ENCODE measurements at places on chromosomes 5 and 9.
A peak's percentile ranks its signal among the peaks of the same experiment; 100 is the strongest.

GRCh38 chr9:130380920-130381469, 63.8 kb upstream of the ASS1 start:
- H3K27me3 ChIP-seq = no peaks in the 10 kb centered on the region
- no peak overlapping the region for H3K4me3 ChIP-seq
- no peaks in the 10 kb centered on the region for H3K36me3 ChIP-seq
- no peak overlapping the region for H3K27ac ChIP-seq
- H3K4me1 ChIP-seq = no peaks in the 10 kb centered on the region

GRCh38 chr9:4141296-4141695, 158.6 kb downstream of the GLIS3 start:
- H3K4me3 ChIP-seq = no peak overlapping the region
- H3K36me3 ChIP-seq = no peaks in the 10 kb centered on the region
- H3K27ac ChIP-seq = no peak overlapping the region
- DNase-seq = no peak

DNA sequence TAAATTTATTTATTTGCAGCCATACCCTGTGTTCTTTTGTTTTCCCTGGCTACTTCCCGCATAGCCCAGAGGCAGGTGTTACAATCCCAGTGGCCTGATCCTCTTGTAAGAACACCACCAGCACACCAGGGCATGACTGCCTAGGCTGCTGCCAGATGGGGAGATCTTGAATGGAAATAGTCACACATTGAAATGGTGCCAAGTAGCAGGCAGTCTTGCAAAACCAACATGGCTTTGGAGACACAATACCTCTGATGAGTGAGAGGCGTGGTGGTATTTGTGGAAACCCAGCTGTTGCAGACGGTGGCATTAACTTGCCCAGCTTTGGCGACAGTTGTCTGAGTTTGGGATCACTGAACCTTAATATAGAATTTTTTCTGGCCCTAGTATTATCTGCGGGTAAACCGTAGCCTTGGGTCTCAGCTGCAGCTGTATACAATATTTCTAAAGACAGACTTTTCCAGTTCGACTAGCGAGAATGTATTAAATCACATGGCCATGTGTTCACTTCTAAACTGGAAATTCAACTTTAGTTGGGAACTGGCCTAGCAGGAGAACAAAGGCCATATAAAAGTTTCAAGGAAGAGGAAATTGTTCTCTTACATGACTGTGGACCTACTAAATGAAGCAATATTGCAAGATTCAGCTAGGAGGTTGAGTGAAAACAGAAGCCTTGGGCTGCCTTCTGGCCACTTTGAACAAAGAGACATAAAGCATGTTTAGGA, 277.0 kb downstream of the SMARCA2 start:
- H3K36me3 ChIP-seq = no peaks in the 10 kb centered on the region
- no peak for DNase-seq
- H3K27ac ChIP-seq = no peak overlapping the region

GRCh38 chr5:175321927-175322532, 122.0 kb downstream of the DRD1 start:
- no peaks in the 10 kb centered on the region for H3K4me1 ChIP-seq
- H3K4me3 ChIP-seq = no peak overlapping the region
- peak; percentile 65 for DNase-seq
- no peak overlapping the region for H3K27ac ChIP-seq

- H3K4me1 ChIP-seq = no peaks in the 10 kb centered on the region
- H3K27me3 ChIP-seq = no peaks in the 10 kb centered on the region
- no peak for DNase-seq
- H3K36me3 ChIP-seq = no peaks in the 10 kb centered on the region
- no peak overlapping the region for H3K4me3 ChIP-seq
Measured at GRCh38 chr5:145236127-145236526, 599.0 kb downstream of the PRELID2 start.

DNA sequence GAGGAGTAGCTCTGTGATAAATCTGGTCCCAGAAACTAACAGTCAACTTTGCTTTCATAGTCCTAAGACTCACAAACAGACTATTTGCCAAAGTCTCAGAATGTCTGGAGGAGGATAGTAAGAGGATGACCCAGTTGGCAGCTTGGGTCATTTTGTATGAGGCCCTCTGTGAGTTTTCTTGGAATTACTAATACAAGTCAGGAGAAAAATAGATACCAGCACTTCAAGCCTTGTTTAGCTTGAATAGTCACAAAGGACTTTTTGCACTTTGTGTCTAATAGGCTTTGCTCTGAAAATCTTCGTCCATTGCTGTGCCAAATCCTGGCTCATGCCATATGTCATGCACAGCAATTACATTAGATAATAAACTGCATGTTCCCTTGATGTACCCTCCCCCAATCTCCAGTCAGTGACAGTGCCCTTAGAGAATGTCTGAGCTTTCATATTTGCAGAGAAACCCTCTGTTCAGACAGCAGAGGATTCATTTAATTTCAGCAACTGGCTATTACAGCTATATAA, 612.8 kb downstream of the CSNK1G3 start:
- no peak overlapping the region for H3K4me3 ChIP-seq
- no peak for DNase-seq
- H3K36me3 ChIP-seq = no peaks in the 10 kb centered on the region
- H3K27me3 ChIP-seq = no peaks in the 10 kb centered on the region
- no peaks in the 10 kb centered on the region for H3K4me1 ChIP-seq

GRCh38 chr5:115349001-115349817, 52.8 kb upstream of the CCDC112 start:
- no peak overlapping the region for H3K27ac ChIP-seq
- no peaks in the 10 kb centered on the region for H3K36me3 ChIP-seq
- no peaks in the 10 kb centered on the region for H3K27me3 ChIP-seq
- DNase-seq = no peak
- H3K4me1 ChIP-seq = no peaks in the 10 kb centered on the region
- no peak overlapping the region for H3K4me3 ChIP-seq

DNA sequence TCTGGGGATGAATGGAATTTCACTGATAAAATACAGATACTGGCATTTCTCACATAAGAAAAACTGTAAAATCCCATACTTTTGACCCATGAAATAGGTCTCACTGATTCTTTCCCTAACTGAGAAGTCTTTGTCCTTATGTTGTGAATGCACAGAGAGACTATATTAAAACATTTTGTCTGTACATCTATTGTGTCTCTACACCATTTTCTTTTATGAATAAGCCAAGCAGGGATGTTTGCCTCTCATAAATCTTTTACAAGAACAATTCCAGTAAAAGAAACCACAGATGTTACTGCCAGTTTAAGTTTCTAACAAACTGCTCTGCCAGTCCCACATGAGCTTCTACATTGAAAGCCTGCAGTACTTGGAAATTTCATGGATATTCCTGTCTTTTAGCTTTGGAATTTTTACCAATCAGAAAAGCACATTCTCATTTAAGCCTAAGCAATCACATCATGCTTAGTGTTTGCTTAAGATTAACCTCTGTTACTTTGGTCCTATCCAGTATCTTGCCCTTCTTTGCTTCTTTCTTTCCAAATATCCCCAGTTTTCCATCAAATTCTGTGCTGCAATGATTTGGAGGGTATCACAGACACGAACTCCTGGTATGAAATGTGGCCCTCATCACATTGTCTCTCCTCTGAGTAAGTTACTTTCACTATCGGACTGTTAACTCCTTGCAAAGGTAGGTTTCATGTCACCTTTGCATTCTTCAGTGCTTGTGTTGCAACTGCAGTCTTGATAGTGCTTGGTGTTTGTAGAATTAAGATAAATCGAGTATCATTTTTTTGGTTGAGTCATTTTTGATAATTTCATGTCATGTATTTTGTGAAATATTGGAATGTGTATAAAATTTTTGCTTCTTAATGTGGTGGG, 415.1 kb upstream of the ADAMTSL1 start:
- H3K27me3 ChIP-seq = no peaks in the 10 kb centered on the region
- H3K36me3 ChIP-seq = no peaks in the 10 kb centered on the region
- DNase-seq = no peak
- no peaks in the 10 kb centered on the region for H3K4me1 ChIP-seq
- no peak overlapping the region for H3K27ac ChIP-seq

GRCh38 chr5:66542711-66543110, 53.5 kb upstream of the MAST4 start:
- no peaks in the 10 kb centered on the region for H3K4me1 ChIP-seq
- no peak overlapping the region for H3K4me3 ChIP-seq
- H3K27ac ChIP-seq = no peak overlapping the region
- no peaks in the 10 kb centered on the region for H3K27me3 ChIP-seq

GRCh38 chr5:9156282-9156681, 389.6 kb downstream of the SEMA5A start:
- DNase-seq = peak; percentile 10
- no peak overlapping the region for H3K4me3 ChIP-seq
- no peaks in the 10 kb centered on the region for H3K36me3 ChIP-seq
- no peaks in the 10 kb centered on the region for H3K4me1 ChIP-seq
- no peaks in the 10 kb centered on the region for H3K27me3 ChIP-seq

DNA sequence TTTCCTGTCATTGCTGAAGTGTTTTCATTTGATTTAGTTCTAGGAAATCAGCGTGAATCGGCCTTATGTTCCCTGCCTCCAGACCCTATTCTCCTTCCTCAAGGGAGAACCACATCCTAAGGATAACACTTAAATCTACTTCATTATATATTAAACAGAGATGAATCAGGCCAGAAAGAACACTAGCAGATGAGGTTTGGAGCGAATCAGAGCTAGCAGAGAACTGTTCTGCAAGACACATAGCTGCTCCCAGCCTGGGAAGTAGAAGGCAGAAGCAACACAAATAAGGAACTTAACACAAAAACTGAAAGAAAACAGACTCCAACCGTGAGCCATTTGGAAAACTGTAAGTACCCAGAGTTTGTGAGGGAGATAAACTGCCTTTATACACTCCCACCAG, 718.2 kb downstream of the SEMA5A start:
- H3K27me3 ChIP-seq = no peaks in the 10 kb centered on the region
- no peak overlapping the region for H3K27ac ChIP-seq
- H3K4me3 ChIP-seq = no peak overlapping the region
- H3K36me3 ChIP-seq = no peaks in the 10 kb centered on the region

DNA sequence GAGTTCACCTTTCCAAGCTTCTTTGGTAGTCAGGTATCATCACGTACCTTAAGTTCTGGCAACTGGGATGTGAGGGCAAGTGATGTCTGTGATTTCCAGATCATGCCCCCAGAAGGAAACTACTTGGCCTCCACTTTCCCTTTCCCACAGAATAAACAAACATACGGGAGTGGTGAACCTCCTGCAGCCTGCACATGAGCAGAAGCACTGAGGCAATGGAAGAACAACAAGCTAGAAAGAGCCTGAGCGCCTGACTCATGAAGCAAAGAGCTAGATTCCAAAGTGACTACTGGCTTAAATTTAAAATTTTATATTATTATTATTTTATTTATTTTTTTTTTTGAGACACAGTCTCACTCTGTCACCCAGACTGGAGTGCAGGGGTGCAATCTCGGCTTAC, 35.0 kb downstream of the ARL15 start:
- H3K27me3 ChIP-seq = no peaks in the 10 kb centered on the region
- H3K36me3 ChIP-seq = no peaks in the 10 kb centered on the region
- no peak overlapping the region for H3K4me3 ChIP-seq
- H3K4me1 ChIP-seq = peaks cover 3% of the 10 kb centered on the region

DNA sequence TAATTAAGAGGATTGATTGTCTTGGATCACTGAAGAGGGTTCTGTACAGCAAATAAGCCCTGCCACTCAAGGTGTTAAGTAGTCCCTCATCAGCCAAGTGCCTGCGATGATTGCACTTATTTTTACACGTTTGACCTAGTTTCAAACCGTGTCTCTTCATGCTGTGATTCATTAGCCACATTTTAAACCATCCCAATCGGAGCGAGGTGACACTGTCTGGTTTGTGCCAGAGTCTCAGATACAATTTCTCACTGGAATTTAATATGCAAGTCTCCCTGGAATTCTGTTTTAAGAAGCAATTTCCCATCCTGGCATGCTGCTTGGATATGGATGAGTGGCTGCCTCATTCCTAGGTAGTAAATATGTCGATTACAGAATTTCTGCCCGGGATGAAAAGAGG, 1.6 kb downstream of the INSYN2B start:
- no peak for DNase-seq
- no peaks in the 10 kb centered on the region for H3K36me3 ChIP-seq
- peaks cover 11% of the 10 kb centered on the region for H3K27me3 ChIP-seq
- H3K4me1 ChIP-seq = peaks cover 14% of the 10 kb centered on the region
- no peak overlapping the region for H3K4me3 ChIP-seq
- H3K27ac ChIP-seq = no peak overlapping the region

DNA sequence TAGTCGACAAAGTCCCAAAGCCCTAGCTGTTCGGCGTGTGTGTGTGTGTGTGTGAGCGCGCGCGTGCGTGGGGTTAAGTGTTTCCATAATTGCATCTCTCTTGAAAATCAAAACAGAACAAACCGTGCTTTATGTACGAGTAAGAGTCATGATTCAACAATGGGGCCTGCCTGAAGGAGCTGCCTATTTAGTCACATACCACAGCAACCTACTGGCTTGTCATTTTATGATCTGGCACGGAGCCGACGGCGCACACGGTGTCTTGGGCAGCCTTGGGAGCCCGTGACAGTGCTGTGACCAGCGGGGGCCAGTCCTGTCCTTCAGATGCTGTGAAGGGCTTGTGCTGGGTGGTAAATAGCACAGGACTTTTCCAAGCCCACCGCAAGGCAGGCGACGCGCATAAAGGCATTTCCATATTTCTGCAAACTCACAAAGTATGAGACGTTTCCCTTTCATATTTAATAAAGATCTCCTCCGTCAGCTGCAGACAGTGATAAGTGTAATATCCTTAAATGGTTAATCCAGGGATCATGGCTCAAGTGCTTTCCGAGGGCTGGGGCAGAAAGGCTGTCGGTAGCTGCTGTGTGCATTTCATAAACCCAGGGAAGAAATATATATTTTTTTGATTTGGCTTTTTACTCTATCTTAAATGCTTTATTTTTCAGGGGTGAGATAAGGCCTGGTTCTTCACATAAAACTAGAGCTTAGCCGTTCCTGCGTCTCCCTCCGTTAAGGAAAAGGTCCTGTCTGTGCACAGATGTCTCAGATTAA, 270.2 kb upstream of the IRX1 start:
- DNase-seq = no peak
- H3K4me3 ChIP-seq = no peak overlapping the region
- H3K27ac ChIP-seq = no peak overlapping the region
- peaks cover 10% of the 10 kb centered on the region for H3K4me1 ChIP-seq
- H3K36me3 ChIP-seq = no peaks in the 10 kb centered on the region

DNA sequence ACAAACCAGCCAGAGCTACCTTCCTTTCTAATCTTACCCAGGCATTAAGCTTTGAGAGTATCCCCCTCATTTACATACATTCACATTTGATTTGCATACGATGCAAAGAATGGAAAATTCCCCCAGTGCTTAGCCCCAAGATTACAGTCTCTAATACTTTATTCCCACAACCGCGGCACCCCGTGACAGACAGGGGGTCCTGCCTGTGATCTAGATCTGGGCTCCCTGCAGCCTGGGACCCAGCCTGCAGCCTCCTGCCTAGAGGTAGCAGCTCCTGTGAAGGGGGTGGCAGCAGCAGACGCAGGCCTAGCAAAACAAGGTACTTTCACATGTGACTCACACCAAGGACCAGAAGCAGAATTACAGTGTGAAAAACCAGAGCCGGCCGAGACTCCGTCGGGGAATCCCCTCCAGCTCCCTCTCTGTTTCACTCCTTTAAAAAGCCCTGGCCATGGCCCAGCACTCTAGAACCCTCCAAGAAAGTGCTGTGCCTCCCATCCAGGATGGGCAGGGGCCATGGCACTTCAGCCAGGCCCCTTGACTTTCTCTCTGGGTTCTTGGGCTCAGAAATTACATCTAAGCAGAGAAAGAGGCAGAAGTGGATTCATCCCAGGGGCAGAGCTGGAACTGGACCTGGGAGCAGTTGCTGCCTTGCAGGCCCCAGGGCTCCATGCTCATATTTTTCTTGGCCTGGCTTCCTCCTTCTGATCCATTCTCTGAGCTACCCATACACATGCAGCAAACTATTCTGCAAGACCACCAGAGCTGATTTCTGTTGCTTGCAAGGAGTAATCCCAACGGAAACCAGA, 14.0 kb upstream of the TCF7 start:
- no peak overlapping the region for H3K27ac ChIP-seq
- DNase-seq = peak; percentile 65
- H3K27me3 ChIP-seq = peaks cover 17% of the 10 kb centered on the region
- peaks cover 29% of the 10 kb centered on the region for H3K4me1 ChIP-seq
- no peak overlapping the region for H3K4me3 ChIP-seq

Measured in H1 (cell line).